ENCODE measurements at places on chromosomes 7 and 10.

- DNase-seq = no peak
These were observed 318.1 kb upstream of the MYO3A start for GRCh38 chr10:25615926-25616325.

GRCh38 chr7:99109108-99110051 lies 34.5 kb downstream of the SMURF1 start:
- no peak for DNase-seq

GRCh38 chr7:35250452-35250851 lies 3.4 kb downstream of the TBX20 start:
- DNase-seq = no peak

- no peak for DNase-seq
These were observed 75.1 kb upstream of the PTPRZ1 start for GRCh38 chr7:121797657-121798452.

DNA sequence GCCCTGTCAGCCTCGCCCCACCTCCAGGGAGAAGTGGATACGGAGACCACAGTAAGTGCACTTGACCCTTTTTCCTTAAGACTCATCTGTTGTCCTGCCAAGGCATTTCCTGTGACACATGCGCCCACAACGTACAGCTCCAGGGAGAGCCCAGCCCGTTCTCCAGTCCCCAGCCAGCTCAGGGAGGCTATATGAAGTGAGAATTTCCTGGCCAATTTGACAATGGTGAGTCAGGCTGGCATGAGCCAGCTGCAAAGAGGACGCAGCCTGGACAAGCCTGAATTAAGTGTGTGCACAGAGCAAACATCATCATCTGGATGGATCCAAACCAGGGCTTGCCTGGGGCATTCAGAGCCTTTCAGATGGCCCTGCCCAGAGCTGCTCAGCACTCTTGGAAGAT lies 244.8 kb downstream of the KCNMA1 start:
- DNase-seq = peak; percentile 62

GRCh38 chr7:47627580-47628283 lies 45.8 kb upstream of the TNS3 start:
- DNase-seq = no peak

- DNase-seq = peak; percentile 74
These were observed at the start of gene LRRC17 for GRCh38 chr7:102912742-102913141. Gene LRRC17 (plus strand): TSS chr7:102913000. CDS start chr7:102933914, 20,914 bp downstream.

DNA sequence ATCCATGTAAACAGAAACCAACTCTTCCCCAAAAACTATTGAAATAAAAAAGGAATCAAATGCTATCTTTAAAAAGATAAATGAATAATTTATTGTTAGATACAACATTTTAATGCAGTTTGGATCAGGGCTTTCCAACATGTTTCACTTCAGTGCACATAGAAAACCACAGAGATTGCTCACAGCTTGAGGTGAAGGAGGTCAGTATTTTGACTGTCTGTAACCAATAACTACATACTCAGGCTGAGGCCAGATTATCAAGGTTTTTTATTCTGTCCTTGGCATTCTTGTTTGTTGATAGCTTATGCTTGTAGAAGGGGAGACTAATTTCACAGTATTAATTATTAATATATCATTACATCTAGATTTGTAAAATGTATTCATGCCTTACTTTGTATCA lies 195.5 kb downstream of the PRKG1 start:
- DNase-seq = no peak

DNA sequence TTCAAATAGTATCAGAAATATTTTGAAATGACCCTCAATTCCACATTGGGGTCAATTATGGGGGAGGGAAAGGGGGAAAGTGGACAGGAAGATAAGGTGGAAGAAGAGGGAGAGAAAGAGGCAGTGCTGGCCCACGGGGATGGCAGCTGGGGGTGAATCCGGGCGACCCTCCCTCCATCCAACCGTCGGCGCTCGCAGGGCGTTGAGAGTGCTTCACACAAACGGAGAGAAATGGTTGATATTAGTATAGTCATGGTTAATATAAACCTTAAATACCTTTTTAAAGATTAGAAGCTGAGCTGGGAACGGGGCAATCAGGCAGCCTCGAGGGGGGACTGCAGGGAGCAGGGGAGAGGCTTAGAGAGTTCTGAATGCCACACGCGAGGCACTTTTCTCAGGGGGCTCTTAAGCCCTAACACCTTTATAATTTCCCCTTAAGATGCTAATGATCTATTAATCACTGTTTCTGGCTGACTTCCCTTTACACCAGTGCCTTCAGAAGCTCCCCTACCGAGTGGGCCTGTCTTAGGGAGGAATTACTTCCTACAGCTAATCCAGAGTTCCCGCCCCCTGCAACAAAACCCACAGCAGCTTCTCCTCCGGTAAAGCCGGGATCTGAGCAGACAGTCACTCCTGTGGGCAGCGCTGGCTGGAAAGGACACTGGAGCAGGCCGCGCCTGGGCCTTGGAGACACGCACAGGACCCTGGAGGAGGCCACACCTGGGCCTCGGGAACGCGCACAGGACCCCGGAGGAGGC lies 39.5 kb downstream of the PRKAG2 start:
- DNase-seq = no peak

DNA sequence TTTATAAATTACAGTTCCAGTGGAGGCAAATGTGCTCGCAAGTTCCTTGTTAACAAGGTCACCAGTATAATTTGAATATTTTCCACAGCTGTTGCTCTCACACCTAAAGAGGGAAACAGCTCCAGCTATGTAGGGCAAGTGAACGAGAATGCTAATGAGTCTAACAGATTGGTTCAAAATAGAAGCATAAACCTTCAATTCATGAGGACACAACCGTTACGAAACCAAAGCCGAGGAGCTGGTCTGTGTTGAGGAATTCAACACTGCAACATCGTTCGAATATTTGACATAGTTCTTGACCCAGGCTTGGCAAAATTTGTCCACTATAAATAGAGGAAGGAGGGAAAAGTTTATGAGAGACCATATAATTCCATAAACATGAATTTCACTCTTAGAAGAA lies 161.3 kb downstream of the KLF6 start:
- DNase-seq = peak; percentile 55

- DNase-seq = no peak
These were observed 141.9 kb downstream of the GRM3 start for GRCh38 chr7:86785641-86786040.

DNA sequence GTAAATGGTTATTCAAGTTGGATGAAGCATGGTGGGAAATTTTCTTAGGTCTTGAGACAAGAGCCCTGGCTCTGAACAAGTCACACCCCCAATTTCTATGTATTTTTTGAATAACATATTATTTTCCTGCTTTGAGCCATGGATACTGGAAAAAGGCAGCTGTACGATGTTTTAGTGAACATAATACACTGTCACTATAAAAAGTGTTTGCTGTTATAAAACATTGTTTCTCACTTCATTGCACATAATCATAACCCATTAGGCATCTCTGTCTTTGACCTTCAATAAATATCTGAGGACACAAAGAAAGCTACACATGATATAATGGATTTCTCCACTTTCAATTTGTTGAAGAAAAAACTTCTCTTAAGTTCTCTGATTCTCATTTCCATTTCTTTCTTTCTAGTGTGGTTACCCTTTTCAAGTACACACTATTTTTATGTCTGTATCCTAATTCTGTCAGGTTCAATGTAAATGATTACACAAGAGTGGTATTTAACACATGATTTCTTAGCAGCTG lies 283.9 kb upstream of the SP8 start:
- DNase-seq = no peak

GRCh38 chr10:71380841-71381240 lies 15.9 kb upstream of the CDH23 start:
- DNase-seq = no peak

DNA sequence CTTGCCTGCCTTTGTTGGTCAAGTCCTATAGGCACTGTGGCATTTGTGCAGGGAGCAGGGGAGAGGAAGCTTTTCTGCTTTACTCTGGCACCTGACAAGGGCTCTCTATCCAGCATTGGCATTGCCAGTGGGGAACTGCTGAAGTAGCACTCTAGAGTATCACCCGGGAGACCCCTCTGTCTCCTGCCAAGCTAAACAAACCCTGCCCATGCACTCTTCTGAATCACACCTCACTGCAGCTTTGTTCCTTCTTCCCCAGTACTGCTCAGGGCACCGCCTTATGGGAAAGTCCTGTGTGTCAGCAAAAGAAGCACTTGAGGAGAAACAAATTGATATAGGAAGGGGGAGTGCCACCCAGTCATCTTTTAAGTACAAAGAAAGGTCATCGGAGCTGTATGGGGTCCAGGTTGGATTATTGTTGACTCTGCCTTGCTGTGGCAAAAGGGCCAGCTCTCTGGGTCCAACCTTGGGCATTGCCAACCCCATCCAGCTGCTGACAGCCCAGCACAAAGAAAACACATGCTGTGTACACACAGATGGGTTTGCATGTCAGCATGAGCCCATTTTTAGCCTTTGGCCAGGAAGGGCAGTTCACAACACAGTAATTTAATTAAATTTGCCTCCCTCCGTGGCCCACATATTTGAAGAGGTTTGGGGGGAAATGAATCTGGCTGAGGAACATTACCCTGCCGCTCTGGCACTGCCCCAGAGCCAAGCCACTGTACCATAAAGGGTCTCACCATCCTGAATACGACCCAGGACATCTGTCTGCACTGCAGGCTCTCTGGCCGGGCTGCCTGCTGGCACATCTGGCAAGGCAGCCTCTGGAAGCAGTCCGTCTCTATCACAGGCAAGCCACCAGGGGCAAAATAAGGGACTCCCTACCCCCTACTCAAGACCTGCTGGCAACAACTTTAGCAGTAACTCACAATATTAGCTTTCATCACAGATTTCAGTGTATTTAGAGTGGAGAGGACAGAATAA lies 13.1 kb downstream of the LRRC4 start:
- DNase-seq = no peak

- DNase-seq = no peak
These were observed 811 bp downstream of the CDK5 start for GRCh38 chr7:151056666-151057505.

- DNase-seq = no peak
These were observed 63.7 kb downstream of the COL13A1 start for GRCh38 chr10:69865450-69865849.

DNA sequence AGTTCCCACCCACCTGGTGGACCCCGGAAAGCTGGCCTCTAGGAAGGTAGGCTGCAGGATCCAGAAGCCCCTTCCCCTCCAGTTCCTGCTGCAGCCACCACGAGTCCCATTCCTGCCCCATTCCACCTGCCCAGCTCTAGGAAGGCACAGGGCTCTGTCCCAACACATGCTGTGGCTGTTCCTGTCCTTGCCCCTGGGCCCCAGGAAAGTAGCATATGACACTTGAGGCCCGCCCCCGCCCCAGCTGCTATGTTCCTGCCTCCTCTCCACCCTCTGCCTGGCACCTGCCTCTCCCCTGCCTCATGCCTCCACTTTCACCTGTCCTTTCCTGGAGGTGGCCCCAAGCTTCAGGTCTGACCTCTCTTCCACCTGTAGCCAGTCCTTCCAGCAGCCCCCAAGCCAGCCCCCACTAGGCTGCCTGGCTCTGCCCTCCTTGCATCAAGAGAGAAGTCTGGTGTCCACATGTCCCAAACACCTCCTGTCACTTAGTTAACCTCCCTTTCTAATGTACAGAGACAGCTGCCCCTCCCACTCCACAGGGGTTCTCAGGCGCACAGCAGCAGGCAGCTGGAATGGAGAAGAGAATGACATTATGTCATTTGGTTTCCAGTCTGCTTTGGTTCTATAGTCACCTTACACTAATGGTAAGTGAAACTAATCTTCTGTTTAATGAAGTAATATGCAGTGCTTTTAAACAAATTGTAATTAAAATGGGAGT lies 22.7 kb downstream of the YKT6 start:
- DNase-seq = no peak

- DNase-seq = no peak
These were observed 439 bp downstream of the RBP4 start for GRCh38 chr10:93600446-93601145.

- no peak for DNase-seq
These were observed 146.3 kb downstream of the DIP2C start for GRCh38 chr10:543131-543530.

- peak; percentile 43 for DNase-seq
These were observed 3.2 kb upstream of the MRPS24 start for GRCh38 chr7:43872406-43873110.

DNA sequence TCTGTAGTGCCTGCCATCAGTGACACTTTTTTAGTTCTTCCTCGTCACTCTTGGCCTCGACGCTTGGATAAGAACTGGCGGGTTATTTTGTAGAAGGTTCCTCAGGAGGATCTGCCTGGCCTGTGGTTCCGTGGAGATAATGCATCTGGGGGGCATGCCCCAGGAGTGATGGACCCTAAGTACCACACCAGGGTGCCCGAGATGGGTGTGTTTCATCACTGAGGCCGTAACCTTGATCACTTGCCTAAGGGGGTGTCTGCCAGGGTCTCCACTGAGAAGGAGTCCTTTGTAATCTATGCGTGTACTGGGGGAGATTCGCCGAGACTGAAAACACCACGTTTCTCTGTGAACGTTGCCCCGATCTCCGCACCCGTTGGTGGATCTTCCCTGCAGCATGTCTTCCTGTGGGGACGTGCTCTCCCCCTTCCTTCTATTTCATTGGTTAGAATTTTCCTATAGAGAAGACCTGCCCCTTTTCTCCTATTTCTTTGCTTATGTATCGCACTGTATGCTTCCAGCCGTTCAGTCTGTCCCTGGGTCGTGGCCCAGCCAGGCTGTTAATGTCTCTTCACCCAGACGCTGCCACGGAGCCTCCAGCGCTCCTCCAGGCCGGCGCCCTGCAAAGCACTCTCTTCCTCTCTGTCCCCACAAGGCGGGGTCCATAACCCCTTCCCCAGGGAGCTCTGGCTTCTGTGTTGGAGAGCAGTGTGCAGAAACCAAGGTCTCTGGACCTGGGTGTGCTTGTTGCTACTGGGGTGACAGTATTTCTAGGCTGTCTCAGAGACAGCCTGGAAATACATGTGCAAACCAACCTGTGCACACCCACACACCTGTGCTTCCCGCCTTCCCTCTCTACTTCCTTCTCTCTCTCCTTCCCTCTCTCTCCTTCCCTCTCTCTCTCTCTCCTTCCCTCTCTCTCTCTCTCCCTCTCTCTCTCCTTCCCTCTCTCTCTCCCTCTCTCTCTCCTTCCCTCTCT lies 14.4 kb upstream of the DPYSL4 start:
- no peak for DNase-seq

DNA sequence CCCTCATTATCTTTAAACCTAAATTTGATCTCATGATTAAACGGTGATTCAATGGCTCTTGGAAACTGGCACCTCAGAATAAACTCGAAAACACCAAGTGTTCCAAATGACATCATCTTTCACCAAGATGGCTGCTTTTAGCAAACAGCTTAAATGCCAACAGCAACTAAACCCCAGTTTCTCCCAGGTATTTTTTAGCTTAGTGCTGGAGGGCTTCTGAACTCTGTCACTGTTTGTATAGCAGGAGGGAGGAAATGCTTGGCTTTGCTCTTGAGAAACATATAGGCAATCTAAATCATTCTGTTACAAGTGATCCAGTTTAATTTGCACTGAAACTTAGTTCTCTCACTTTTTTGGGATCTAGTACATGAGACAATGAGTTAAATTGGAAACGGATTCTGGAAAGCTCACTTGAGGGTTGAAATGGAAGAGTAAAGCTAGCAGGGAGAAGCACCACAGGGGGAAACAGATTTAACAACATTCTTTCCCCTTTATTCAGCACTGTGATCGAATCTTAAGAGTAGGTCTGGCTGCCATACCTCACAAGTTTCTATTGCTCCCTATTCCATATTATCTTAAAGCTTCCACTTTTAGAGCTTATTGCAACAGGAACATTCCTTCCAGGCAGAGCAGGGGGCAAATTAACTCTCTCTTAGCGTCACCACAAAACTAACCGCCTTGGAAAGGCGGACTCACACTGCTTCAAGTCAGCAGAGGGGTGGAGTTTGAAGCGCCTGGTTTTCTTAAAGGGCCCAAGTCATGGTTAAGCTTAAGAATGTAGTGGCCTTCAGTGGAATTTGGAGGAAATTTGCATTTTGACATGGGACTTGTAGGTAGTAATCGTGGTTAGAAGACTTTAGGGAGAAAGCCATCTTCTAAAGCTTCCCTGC lies 1.8 kb upstream of the CCDC6 start:
- peak; percentile 83 for DNase-seq

All from fibroblast of skin of left biceps (primary cell).